ENCODE measurements at places on chromosomes 5 and 9.

GRCh38 chr5:8355981-8356380, 487.0 kb downstream of the MTRR start:
- no peak for DNase-seq

DNA sequence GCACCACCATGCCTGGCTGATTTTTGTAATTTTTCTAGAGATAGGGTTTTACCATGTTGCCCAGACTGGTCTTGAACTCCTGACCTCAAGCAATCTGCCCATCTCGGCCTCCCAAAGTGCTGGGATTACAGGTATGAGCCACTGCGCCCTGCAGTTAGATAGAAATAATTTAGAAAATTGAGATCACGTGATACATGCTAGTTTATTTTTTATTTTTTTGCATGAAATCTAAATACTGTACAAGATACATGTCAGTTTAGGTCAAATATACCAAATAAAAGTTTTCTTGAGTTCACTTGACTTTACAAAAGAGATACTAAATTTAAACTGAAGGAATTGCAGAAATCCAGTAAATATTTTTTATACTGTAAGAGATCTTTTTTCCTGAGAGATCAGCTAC, 304.2 kb downstream of the YTHDC2 start:
- no peak for DNase-seq

GRCh38 chr5:179905161-179905560, 2.5 kb downstream of the TBC1D9B start:
- DNase-seq: no peak

- DNase-seq: no peak
Observed at GRCh38 chr9:11755951-11756350, 937.2 kb upstream of the TYRP1 start.

DNA sequence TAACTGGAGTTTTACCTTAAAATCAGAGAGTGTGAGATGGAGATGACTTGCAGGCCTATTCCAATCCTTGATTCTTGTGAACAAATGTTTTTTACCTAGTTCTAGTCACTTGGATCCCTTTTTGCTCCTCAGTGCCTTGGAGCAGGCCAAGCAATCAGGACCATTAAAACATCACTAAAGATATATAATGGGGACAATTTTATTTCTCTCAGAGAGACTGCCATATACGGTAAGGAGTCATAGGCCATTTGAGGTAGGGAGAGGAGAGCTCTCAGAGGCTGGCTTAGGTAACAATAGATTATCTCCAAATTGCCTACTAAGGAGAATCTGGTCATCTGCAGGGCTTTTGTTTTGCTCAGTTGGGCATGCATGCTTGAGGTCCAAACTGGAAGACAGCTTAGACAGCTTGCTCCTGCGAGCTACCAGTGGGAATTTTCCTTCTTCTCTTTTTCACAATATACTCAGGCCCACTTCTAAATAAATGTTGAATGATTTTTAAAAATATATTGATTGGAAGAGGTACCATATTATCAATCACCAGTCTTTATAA, 44.0 kb downstream of the FREM1 start:
- no peak for DNase-seq

DNA sequence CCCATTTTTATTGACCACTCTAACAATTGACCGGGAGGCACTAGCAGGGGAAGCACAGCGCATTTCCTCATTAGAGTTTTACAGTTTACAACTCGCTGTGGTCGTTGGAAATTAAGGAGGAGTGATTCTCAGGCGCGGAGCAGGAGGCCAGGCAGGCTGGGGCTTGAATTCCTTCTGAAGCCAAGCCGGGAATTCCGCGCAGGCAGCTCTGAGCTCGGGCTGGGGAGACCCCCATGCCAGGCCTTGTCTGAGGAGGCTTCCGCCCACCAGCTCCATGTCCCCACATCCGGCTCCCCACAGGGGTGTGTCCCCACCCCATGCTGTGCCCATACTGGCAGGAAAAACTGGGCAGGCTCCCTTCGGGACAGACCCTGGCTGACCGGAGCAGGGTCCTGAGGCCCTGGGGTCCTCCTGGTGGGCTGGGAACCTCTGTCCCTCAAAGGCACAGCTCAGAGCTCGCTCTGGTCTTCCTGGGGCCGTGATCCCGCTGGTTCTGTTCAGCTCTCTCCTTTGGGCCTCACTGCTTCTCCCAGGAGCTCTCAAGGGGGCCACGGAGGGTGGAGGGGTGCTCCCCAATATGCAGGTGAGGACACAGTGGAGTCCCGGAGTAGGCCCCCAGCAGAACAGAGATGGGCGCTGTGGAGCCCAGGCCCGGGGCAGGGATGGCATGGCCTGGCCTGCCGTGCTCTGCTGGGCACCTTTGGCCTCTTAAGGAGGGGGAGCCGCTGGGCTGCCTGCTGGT, 1.3 kb upstream of the NRARP start:
- DNase-seq: peak; percentile 47

GRCh38 chr9:90927496-90927895, 125.9 kb downstream of the SYK start:
- DNase-seq: no peak

DNA sequence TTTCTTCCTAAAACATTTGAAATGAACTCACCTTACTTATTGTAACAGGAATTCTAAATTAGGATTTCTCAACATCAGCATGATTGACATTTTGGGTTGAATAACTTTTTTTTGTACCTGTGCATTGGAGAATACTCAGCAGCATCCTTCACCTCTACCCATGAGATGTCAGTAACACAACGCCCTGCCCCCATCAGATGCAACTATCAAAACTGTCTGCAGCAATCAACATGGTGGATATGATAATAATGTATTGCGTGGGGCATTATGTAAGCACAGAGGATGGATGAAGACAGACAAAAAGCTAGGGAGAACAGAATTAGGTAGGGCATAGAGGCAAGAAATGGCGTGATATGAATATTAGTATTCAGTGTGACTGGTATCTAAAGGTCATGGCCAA, 94.1 kb downstream of the PLK2 start:
- DNase-seq: no peak

GRCh38 chr9:116155698-116156039, 2.1 kb downstream of the PAPPA start:
- no peak for DNase-seq

DNA sequence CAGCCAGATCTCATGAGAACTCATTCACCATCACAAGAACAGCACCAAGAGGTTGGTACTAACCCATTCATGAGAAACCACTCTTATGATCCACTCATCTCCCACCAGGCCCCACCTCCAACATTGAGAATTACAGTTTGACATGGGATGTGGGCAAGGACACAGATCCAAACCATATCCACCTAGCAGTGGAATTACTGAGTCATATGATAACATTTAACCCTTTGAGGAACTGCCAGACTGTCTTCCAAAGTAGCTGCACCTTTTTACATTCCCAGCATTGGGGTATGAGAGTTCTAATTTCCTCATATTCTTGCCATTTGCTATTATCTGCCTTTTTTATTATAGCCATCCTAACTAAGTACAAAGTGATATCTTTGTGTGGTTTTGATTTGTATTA, 51.9 kb downstream of the CTNNA1 start:
- no peak for DNase-seq

GRCh38 chr9:3835393-3835792, 309.6 kb upstream of the RFX3 start:
- DNase-seq: no peak

DNA sequence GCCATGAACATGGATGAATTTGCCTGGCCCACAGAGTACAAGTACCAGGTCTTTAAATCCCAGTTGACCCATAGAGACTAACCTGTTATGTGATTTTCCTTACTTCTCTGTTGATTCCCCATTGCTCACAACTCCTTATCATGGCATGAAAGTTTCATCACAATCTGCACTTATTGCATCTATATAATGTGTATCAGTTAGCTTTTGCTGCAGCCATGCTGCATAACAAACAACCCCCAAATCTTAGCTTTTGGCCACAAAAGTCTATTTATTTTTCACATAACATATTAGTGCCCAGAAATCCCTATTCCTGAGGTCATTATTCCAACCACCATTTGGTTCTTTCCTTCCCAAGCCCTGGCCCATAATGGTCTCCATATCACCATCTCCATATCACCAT, 3.7 kb downstream of the GGTA1 start:
- DNase-seq: no peak

GRCh38 chr9:135486267-135487065, 6.9 kb downstream of the PPP1R26 start:
- no peak for DNase-seq

DNA sequence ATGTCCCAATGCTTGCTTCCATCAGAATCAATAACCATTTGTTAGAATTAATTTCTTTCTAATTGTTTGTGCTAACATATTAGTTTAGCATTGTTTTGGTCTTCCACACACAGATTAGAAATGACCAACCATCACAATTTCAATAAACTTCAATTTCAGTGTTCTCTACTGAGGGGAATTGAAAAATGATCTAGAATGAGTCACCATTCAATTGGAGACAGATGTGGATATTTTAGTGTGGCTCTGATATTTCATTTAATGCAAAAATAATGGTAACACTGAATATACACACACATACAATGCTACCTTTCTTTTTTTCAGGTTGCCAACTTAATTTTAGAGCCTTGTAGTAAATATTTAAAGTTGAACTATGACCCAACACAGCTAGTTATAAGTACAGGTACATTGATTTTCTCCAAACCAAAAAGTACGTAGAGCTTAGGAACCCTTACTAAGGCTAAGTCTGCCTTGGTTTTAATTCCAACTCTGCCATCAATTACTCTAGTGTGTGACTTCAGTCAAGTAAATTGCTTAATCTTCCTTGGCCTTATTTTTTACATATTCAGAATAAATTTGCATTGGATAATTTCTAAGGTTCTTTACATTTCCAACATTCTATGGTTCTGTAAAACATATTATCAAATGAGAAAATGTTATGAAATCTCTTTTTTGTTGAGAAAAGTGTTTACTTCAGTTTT, 143.9 kb downstream of the DMRTA1 start:
- no peak for DNase-seq

DNA sequence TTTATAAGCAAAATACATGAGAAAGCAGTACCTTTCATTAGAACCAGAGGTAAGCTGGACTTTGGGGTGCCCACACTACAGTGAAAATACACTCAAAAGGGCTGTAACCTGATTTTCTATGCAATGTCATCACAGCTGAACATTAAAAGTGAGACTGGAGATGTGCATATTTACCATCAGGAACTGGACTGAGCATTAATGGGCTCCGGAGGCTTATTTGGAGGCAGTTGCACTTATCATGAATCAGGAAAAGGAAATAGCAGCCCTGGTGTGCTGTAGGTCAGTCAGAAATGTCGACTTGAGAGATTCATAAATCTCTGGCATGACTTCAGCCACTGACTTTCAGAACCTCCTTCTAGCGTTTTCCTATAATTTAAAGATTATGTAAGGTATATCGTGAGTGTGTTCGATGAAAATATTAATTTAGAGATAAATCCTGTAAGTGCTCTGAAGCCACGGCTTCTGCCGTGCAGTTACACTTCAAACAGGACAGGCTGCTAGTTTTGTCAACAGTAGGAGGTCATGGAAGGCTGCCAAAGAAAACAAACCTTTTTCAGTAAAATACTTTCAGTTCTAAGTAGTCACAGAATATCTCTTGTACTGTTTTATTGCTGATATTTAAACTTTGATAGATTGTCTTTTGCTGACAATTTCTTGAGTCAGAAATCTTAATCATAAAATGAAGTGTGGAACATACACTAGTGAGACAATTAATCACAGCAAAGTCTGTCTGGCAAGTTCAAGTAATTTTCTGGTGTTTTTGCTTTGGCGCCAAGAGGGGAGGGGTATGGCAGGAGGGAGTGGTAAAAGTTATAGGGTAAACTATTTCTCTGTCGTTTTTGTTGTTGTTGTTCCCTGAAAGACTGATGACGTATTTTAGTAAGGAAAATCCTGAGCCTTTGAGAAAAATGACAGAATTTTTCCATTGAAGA, 939.7 kb downstream of the NR2F1-AS1 start:
- no peak for DNase-seq

DNA sequence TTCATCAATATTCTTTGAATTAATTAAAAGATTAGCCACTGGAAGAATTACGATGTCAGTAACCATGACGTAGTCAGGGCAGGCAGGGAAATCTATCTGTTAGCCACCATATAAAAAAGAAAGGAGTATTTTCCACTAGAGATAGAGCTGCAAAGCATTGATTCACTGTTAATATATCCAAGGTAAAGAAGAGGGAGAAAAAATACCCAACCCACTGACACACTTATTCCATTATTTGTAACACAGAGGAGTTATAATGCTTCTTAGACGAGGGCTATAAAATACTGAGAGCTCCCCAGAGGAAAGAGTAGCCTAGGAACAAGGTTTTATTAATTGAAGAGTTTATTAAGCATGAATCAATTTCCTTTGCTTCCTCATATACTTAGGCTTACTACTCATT, 382.2 kb upstream of the CDH6 start:
- no peak for DNase-seq

DNA sequence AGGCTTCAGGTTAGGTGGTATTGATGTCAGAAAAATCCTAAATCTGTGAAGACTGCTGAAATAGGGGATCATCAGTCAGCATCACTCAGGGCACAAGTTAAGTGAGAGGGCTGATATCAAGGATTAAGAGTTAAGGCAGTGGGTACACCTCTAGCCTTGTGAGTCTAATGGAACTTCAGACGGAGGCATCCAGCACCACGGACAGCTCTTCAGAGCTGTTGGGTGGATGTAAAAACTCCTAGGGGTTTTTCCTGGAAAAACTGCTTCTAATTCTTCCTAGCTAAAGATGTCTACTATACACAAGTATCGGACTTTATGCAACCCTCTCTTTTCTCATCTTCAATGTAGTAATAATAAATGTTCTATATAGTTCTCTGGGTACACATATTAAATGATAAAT, 165.9 kb downstream of the SH3GL2 start:
- DNase-seq: no peak

- no peak for DNase-seq
Observed at GRCh38 chr9:38690574-38690973, 29.4 kb downstream of the FAM240B start.

Data from lower lobe of right lung (tissue), 2 donors.